Foreskin keratinocyte (primary cell): ENCODE measurements at places on chromosomes 7 and 10.

- no peak for DNase-seq
These were observed 40.4 kb upstream of the DLX5 start for GRCh38 chr7:97064972-97065587.

- DNase-seq: no peak
These were observed 60.9 kb downstream of the SEM1 start for GRCh38 chr7:96648784-96649183.

GRCh38 chr10:77556990-77557601, 80.5 kb downstream of the KCNMA1 start:
- no peak for DNase-seq

- no peak for DNase-seq
These were observed 1.1 kb upstream of the DIP2C start for GRCh38 chr10:690372-691161.
